ENCODE measurements at places on chromosomes 7 and 10.
A peak's percentile ranks its signal among the peaks of the same experiment; 100 is the strongest.

DNA sequence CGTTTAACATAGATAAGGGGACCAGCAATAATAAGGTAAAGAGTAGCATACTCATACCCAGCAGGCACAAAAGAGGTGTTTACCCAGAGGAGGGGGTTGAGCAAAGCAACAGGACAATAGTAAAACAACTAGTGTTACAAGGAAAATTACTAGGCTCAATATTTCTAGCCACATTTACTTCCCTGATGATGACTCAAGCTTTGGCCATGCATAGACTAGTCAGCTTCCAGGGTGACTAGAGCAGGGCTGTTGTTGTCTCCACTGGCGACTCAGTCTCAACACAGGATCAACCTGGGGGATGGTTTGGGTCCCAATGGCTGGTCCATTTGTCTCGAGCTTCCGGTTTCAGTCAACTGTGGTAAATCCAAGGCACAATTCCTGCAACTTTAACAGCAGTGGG is 217.7 kb upstream of the KCND2 start:
- H3K4me1 ChIP-seq, result no peaks in the 10 kb centered on the region
- no peak for DNase-seq
- no peaks in the 10 kb centered on the region for H3K27me3 ChIP-seq
- H3K36me3 ChIP-seq, result no peaks in the 10 kb centered on the region
- H3K4me3 ChIP-seq, result no peak overlapping the region
- H3K27ac ChIP-seq, result no peak overlapping the region

- no peaks in the 10 kb centered on the region for H3K27me3 ChIP-seq
- H3K4me3 ChIP-seq, result no peak overlapping the region
- no peak overlapping the region for H3K27ac ChIP-seq
- H3K4me1 ChIP-seq, result no peaks in the 10 kb centered on the region
- H3K36me3 ChIP-seq, result no peaks in the 10 kb centered on the region
Observed at GRCh38 chr10:70617798-70618568, 15.4 kb upstream of the PRF1 start.

- no peak overlapping the region for H3K4me3 ChIP-seq
- H3K27ac ChIP-seq, result peak overlapping the region; percentile 57
- no peaks in the 10 kb centered on the region for H3K27me3 ChIP-seq
- peaks cover 31% of the 10 kb centered on the region for H3K4me1 ChIP-seq
- H3K36me3 ChIP-seq, result no peaks in the 10 kb centered on the region
- DNase-seq, result peak; percentile 85
Observed at GRCh38 chr10:59991661-59992060, 85.3 kb upstream of the CCDC6 start.

DNA sequence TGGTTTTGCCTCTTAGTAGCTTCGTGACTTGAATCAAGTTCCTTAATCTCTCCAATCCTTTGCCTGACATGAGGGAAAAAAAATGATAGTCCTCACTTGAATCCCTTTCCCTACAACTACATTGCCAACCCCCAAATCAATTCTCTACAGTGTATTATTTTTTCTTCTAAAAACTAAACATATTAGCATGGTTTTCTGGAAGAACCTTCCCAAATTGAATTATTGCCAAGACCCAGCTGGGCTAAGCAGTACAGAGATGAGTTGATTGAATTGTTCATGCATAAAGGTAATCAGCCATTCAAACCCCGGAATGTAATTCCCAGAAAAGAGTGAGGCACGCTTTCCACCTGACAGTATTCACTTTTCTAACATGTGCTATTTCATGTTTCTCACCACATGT is 155.6 kb upstream of the AGR3 start:
- peaks cover 48% of the 10 kb centered on the region for H3K4me1 ChIP-seq
- no peak overlapping the region for H3K4me3 ChIP-seq
- no peaks in the 10 kb centered on the region for H3K27me3 ChIP-seq
- DNase-seq, result no peak

DNA sequence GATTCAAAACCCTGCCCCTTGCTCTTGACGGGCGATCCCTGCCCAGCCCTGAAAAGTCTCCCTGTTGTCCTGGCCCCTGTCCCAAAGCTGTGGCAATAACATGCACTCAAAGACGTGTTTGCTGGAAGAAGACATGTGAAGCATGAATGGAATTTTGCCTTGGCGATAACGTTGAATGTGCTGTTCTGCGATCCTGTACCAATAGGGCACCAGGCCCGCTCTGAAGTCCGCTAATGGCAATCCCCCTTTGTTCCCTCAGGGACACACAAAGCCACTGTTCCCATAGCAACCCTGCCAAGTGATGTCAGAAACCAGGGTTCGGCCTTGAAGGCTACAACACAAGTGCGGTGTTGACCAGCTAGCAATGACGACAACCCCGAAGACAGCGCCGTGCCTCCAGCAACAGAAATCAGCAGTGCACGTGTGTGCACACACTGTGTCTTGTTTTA is 284.6 kb downstream of the KLF6 start:
- H3K4me1 ChIP-seq, result no peaks in the 10 kb centered on the region
- H3K27me3 ChIP-seq, result no peaks in the 10 kb centered on the region
- H3K36me3 ChIP-seq, result no peaks in the 10 kb centered on the region
- no peak overlapping the region for H3K4me3 ChIP-seq

- H3K4me3 ChIP-seq, result no peak overlapping the region
- DNase-seq, result no peak
- H3K4me1 ChIP-seq, result no peaks in the 10 kb centered on the region
- no peaks in the 10 kb centered on the region for H3K36me3 ChIP-seq
- H3K27me3 ChIP-seq, result no peaks in the 10 kb centered on the region
Observed at GRCh38 chr7:88457320-88457719, 150.6 kb upstream of the STEAP4 start.

- H3K27ac ChIP-seq, result peak overlapping the region; percentile 67
- no peaks in the 10 kb centered on the region for H3K36me3 ChIP-seq
- no peaks in the 10 kb centered on the region for H3K27me3 ChIP-seq
- H3K4me1 ChIP-seq, result peaks cover 4% of the 10 kb centered on the region
Observed at GRCh38 chr10:80535671-80536360, 1.9 kb upstream of the SH2D4B start.

GRCh38 chr10:62772186-62772974 is 32.1 kb upstream of the ADO start:
- no peaks in the 10 kb centered on the region for H3K36me3 ChIP-seq
- no peak overlapping the region for H3K4me3 ChIP-seq
- H3K27me3 ChIP-seq, result no peaks in the 10 kb centered on the region
- no peak for DNase-seq

DNA sequence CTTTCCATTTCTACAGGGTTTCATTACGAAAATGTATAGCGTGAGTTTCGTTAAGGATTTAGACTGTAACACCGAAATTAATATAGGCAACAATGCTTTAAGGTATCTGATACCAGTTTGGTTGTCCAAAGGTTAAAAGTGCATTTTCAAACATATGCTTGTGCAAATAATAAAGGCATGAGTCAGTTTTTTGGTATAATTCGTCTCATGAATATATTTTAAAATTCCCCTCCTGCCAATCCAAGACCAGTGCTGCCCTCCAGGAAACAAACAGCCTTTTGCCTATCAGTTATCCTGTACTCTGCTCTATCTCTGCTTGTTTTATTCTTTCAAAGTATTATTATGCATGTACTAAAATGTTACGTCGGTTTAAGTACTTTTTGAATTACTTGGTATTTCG is 2.0 kb downstream of the LCOR start:
- no peaks in the 10 kb centered on the region for H3K27me3 ChIP-seq
- H3K36me3 ChIP-seq, result no peaks in the 10 kb centered on the region
- H3K27ac ChIP-seq, result no peak overlapping the region
- no peak for DNase-seq

DNA sequence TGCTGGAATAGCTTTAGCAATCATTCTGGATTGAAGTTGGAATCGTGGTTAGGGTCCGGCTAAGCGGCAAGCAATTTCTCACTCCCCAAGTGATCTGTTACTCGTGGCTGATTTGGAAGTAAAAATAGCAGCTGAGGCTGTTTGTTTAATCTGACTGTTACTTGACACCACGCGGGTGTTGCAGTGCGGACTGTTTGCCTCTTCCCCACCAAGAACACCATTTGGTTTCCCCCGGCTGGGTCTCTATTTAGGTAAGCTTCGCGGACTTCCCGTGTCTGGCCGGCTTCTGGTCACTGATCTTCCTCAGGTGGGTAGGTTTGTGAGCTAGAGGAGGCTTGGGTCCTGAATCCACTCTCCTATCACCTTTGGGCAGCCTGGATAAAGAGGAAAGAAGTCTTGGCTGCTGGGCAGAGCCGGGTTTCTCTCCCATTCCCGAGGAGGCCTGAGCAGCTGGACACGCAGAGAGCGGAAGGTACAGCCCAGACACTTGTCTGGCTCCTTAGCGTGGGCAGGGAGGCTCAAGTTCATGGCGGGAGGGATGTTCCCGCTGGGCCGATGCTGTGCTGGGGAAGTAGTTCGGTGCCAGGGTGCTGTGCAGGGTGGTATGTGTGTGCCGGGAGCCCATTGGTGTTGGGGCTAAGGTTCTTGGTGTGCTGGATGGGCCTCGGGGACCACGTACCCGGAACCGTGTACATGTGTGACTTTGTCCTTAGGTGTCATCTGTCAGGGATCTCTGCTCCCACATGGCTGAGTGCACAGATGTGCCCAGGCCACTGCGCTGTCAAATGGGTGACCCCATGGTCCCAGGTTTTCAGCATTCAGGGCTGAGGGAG is at the start of gene C10orf71:
C10orf71 (plus strand) TSS at position 188 of the 833 bp plus-strand sequence. CDS start 23,376 bp downstream, outside the sequence.
- DNase-seq, result peak; percentile 8
- H3K27ac ChIP-seq, result no peak within 1 kb of the TSS
- H3K36me3 ChIP-seq, result no peaks in the 10 kb centered on the region
- H3K27me3 ChIP-seq, result no peaks in the 10 kb centered on the region

DNA sequence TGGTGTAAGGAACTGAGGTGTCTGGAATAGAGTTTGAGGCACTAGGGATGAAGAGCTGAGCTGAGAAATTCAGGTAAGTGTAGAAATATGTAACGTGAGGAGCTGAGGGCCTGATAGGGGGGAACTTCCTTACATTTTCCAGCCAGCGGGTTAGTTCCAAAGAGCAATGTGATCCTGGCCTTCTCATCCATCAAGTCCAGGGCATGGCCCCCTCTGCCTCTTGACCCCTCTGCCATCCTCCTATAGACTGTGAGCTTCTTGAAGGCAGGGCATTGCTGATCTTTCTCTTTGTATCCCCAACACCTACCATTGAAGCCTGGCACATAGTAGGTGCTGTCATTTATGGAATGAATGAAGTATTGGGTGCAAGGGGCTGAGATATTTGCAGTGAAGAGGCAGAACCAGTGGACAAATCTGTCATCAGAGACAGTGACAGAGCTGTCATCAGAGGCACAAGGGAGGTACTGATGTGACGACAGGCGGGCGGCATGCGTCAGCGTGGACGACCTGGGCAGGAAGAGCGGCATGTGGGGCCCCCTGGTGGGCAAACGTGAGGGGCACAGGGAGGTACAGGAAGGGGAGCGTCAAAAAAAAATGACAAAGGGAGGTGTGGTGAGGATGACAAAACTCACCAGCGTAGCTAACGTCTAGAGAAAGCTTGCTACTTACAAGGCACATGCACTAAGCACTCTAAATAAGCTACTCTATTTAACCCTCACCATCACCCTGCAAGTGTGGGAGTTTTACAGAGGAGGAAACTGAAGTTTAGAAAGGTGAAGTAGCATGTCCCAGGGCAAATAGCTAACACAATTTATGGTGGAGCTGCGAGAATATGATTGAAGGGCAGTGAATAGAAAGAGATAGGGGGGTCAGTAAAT is 5.2 kb upstream of the CAMK2G start:
- H3K27me3 ChIP-seq, result no peaks in the 10 kb centered on the region
- H3K4me3 ChIP-seq, result no peak overlapping the region
- H3K4me1 ChIP-seq, result peaks cover 3% of the 10 kb centered on the region
- no peaks in the 10 kb centered on the region for H3K36me3 ChIP-seq
- peak; percentile 87 for DNase-seq

- no peaks in the 10 kb centered on the region for H3K36me3 ChIP-seq
- peak overlapping the region; percentile 30 for H3K4me3 ChIP-seq
- no peaks in the 10 kb centered on the region for H3K27me3 ChIP-seq
- H3K27ac ChIP-seq, result peak overlapping the region; percentile 86
- no peaks in the 10 kb centered on the region for H3K4me1 ChIP-seq
Observed at GRCh38 chr10:92290076-92290836, 622 bp downstream of the CPEB3 start.

- DNase-seq, result no peak
- H3K27me3 ChIP-seq, result no peaks in the 10 kb centered on the region
- H3K36me3 ChIP-seq, result no peaks in the 10 kb centered on the region
- H3K27ac ChIP-seq, result no peak overlapping the region
- H3K4me1 ChIP-seq, result no peaks in the 10 kb centered on the region
- no peak overlapping the region for H3K4me3 ChIP-seq
Observed at GRCh38 chr10:34407324-34407805, 407.7 kb downstream of the PARD3 start.

DNA sequence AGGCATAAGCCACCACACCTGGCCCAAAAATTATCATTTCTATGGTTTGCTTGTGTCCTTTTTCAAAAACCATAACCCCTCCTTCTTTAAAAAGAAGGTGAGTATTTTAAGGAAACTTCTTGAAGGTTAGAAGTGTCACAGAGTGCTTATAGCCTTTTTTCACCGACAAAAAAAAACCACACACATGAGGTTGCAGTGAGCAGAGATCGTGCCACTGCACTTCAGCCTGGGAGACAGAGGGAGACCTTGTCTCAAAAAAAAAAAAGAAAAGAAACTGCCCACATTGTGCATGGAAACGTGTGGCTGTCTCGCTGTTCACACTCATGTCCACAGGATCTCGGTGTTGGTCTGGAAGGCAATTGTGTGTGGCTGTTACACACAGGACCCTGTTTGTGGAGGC is 157.4 kb upstream of the PFKP start:
- H3K4me3 ChIP-seq, result no peak overlapping the region
- H3K4me1 ChIP-seq, result no peaks in the 10 kb centered on the region
- H3K27me3 ChIP-seq, result no peaks in the 10 kb centered on the region
- no peak overlapping the region for H3K27ac ChIP-seq
- no peaks in the 10 kb centered on the region for H3K36me3 ChIP-seq

DNA sequence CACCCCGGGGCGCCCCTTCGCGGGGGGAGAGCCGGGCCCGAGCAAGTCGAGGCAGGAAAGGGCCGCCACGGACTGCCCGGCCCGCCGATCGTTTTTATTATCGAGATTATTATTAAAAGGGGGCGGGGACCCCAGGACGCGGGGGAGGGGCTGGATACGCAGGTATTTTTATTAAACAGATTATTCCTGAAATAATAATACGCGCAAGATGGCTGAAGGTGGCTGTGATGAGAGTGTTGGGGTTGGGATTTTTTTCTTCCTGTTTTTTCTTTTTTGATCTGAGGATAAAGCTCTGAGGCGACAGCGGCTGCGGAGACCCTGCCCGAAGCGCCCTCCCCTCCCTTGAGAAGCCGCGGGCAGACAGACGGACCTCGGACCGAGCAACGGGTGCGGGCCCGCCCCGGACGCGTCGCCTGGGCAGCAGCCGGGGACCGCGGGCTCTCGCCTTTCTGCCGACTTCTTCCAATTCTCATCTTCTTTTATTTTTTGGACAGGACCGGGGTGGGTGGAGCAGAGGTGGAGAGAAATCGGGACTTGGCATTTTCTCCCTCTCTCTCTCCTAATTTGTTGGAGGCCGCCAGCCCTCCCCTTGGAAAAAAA is 1.4 kb upstream of the TRIM8 start:
- no peaks in the 10 kb centered on the region for H3K36me3 ChIP-seq
- H3K4me3 ChIP-seq, result peak overlapping the region; percentile 98
- H3K27me3 ChIP-seq, result no peaks in the 10 kb centered on the region
- peaks cover 15% of the 10 kb centered on the region for H3K4me1 ChIP-seq
- H3K27ac ChIP-seq, result peak overlapping the region; percentile 100
- peak; percentile 74 for DNase-seq

GRCh38 chr7:12032146-12032545 is 178.9 kb upstream of the TMEM106B start:
- no peaks in the 10 kb centered on the region for H3K4me1 ChIP-seq
- no peak overlapping the region for H3K4me3 ChIP-seq
- no peak overlapping the region for H3K27ac ChIP-seq
- DNase-seq, result no peak

Measured in thyroid gland (tissue), 4 donors.